NCI-H748 treated with DMSO at 0.1 percent for 48 hours (cell line): ENCODE measurements at places on chromosomes 3 and 15.

DNA sequence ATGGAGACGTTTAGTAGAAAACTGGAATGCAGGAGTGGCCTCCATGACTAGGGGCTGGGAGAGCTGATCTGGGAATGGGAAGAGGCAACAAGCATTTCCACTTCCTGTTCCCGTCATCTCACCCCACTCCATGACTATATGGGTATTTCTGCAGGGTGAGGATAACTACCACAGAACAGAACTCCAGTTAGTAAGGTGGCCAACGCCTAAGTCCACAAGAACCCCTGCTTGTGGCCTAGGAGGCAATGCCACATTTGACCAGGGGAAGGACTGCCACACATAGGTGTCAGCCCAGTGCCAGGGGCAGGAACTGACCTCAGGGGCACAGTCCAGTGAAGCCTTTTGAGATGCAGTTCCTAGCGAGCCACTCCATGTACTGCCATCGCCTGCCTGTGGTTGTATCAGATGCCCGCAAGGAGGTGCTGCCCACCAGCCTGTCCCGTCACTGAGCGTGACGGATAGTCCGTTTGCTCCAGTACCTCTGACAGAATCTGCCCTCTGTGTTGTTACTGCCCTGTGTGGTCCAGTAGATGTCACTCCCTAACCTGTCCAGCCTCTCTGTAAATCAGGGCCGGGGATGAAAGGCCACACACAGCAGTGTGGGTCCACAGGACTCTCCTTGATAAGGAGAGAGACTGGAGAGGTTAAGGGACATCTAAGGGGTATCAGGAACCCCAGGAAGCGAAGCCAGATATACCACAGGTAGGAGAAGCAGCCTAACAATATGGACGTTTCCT is 3.5 kb upstream of the MTFMT start:
- DNase-seq = peak; percentile 22

DNA sequence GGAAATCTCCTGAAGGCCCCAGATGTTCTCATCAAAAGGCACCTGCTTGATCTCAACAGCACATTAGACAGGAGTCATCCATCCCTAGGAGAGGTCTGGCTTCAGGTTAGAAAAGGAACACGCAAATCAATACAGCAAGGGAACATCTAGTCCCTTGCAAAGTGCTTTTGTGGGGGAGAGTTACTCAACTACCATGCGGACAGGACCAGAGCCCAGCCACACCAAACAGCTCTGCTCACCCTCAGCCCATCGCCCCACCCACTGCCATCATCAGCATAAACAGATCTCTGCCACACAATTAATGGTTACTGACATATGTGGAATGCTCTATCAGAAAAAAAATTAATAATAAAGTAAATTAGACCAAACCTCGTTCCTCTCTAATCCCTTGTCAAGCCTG is 85.6 kb downstream of the MYLK start:
- DNase-seq = no peak

GRCh38 chr3:65004306-65004705 is 316.5 kb upstream of the ADAMTS9 start:
- no peak for DNase-seq

GRCh38 chr3:63585927-63586326 is 66.5 kb upstream of the SNTN start:
- no peak for DNase-seq

- no peak for DNase-seq
Observed at GRCh38 chr3:5116538-5116937, 5.6 kb upstream of the ARL8B start.
